ENCODE measurements at places on chromosomes 1 and 21.

- no peak for DNase-seq
Observed at GRCh38 chr1:22197644-22198043, 54.7 kb upstream of the WNT4 start.

GRCh38 chr1:66168467-66168887, 365.5 kb upstream of the SGIP1 start:
- DNase-seq = no peak

GRCh38 chr21:36567216-36567885, 87.4 kb upstream of the CLDN14 start:
- DNase-seq = no peak

GRCh38 chr1:8984203-8984602, 38.5 kb downstream of the CA6 start:
- DNase-seq = no peak

DNA sequence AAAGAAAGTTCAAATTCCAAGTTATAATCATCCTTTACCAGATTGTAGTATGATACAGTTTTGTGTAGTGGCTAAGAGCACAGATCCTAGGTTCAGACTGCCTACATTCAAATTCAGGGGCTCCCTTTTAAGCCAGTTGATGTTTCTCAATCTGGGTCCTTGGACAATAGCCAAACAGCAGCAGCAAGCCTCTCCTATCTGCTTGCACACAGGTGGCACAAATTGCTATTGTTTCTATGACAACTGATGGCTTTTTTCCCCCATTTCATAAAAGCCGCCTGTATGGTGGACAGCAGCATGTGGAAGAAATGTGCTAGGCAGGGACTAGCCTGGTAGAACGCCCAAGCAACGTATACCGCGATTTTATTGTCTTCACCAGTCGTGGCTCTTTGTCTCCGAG, 76.5 kb downstream of the S1PR1 start:
- no peak for DNase-seq

DNA sequence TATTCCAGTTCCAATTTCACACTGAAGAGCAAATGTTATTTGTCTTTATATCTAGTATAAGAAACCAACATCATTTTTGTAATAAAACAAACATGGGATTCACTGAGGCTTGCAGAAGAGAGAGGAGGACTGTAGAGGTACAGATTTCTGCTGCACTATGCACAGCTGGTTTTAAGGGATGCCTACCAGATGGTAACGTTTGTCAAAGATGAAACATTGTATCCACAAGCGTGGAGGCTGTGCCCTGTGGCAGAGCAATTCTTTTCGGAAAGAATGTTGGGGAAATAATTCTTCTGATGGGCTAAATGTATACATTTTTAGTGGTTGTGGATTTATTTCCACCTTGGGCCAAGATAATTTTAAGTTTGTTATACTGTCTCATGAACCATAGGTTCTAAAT, 272.4 kb downstream of the DUSP10 start:
- DNase-seq = no peak

DNA sequence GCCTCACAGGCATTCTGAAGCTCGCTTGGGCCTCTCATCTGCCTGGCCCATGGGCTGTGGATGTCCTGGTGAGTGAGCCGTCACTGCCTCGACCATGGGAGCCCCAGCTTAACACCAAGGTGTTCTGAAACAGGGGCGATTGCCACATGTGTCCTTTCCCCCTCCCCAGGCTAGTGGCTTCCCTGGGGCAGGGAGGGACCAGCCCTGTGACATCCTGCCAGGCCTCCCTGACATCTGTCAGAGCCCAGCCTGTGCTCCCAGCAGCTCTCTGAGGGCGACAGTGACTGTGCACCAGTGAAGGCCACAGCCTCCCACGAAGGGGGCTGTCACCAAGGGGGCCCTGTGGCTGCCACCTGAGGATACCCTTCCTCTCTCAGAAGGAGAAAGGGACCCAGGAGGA, 35.9 kb upstream of the CCDC27 start:
- DNase-seq = no peak

Measured in activated CD4-positive, alpha-beta T cell treated with anti-CD3 and anti-CD28 coated beads for 4 hours (primary cell).